CD4-positive, alpha-beta T cell treated with Interleukin-6 for 4 hours (primary cell): ENCODE measurements at places on chromosomes 11 and 22.
A peak's percentile ranks its signal among the peaks of the same experiment; 100 is the strongest.

- no peak for DNase-seq
Measured at GRCh38 chr11:128359515-128359914, 227.8 kb downstream of the ETS1 start.

GRCh38 chr11:75383246-75383645 lies 16.1 kb upstream of the RPS3 start:
- peak; percentile 72 for DNase-seq

DNA sequence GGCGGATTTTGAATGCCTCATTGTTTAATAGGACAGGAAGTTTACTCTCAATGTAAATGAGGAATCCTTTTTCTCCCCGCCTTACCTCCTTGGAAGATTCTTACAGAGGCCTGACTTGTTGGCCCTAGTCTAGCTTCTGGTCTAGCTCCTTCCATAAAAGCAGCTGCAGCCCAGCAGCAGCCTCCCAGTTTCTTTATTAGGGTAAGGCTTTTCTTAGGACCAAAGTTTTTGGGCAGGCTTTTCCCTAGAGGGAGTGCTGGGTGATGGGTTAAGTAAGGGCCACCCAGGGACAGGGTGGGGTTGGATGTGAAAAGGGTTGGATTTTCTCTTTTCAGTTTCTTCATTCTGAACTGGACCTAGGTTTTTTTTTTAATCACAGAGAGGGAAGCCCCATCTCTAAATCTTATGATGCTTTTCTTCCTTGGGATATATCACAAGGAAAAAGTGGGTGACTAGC lies 49.7 kb downstream of the LIF start:
- no peak for DNase-seq

GRCh38 chr11:78290293-78291176 lies 101.8 kb downstream of the USP35 start:
- no peak for DNase-seq

GRCh38 chr11:131137046-131137445 lies 220.8 kb upstream of the SNX19 start:
- DNase-seq: no peak

- DNase-seq: no peak
Measured at GRCh38 chr11:120431633-120432032, 79.9 kb upstream of the GRIK4 start.

DNA sequence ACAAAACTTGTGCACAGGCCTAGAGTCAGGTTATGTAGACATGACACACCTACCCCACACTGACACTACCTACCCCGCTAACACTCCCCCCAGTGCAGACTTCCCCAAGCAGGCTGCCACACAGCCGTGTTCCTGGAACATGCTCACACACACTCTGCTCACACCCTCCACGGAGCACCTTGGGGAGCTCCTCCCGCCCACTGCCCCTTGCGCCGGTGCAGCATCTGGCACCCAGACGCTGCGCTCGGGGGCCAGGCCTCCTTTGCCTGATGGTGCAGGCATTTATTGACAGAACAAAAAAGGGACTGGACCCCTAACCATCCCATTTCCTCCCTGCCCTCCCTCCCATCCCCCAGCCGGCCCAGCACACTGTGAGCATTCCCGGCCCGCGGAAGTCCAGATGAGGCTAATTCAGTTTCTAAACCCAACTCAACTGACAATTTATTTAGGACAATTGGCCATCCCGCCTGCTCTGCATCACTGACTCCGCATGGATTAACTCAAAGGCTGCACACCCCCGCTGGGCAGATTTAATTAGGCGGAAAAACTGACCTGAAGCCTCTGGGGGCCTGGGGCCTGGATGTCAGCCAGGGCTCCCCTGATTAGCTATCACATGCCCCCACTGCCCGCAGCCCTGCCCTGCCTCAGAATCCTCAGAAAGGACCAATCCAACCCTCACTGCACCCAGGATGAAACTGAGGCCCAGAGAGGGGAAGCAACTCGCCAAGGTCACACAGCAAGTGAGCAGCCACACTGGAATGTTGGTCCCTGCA lies 30.1 kb downstream of the KCNC1 start:
- no peak for DNase-seq

- DNase-seq: no peak
Measured at GRCh38 chr11:74288161-74288560, 23.3 kb downstream of the P4HA3 start.

- DNase-seq: no peak
Measured at GRCh38 chr22:33932997-33933396, 12.7 kb upstream of the LARGE1 start.

- DNase-seq: no peak
Measured at GRCh38 chr11:44760477-44760872, 33.7 kb downstream of the TSPAN18 start.

DNA sequence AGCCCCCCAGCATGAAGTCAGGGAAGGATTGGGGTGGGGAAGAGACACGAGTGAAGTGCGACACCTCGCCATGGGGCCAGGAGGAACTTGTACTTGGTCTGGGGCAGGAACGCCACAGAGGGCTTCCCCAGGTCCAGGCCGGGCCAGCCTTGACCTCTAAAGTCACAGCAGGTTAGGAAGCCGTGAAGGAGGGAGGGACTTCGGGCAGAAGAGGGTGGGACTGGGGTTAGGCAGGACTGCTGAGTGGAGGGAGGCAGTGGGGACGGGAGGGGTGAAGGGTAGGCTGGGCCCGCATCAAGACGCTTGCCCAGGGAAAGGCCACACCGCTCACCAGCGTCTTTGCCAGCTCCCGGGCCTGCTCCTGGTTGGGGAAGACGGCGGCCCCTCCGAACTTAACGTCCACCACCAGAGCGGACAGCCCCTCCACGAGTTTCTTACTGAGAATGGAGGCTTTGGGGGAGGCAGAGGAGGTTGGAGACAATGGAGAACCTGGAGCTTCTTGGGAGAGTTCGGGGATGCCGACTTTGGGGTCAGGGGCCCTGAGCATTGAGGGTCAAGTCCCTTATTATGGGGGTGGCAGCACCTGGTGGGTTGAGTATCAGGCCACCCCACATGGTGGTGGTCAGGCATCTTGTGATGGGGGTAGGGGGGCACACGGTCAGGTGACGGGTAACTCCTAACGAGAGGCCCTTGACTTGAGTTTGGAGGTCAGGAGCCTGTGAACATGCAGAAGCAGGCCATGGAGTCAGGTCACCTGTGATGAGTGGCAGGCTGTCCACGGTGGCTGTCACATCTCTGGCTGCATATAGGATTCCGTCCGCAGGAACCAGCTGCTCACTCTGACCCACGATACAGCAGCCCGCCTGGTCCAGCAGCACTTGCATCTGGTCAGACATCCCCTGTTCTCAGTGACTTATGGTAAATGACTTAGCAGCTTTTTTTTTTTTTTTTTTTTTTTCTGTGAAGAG lies 1.7 kb upstream of the SCO2 start:
- peak; percentile 45 for DNase-seq

- DNase-seq: no peak
Measured at GRCh38 chr22:27748751-27749191, 52.8 kb downstream of the MN1 start.

- DNase-seq: no peak
Measured at GRCh38 chr11:87374038-87374807, 336.5 kb downstream of the TMEM135 start.

DNA sequence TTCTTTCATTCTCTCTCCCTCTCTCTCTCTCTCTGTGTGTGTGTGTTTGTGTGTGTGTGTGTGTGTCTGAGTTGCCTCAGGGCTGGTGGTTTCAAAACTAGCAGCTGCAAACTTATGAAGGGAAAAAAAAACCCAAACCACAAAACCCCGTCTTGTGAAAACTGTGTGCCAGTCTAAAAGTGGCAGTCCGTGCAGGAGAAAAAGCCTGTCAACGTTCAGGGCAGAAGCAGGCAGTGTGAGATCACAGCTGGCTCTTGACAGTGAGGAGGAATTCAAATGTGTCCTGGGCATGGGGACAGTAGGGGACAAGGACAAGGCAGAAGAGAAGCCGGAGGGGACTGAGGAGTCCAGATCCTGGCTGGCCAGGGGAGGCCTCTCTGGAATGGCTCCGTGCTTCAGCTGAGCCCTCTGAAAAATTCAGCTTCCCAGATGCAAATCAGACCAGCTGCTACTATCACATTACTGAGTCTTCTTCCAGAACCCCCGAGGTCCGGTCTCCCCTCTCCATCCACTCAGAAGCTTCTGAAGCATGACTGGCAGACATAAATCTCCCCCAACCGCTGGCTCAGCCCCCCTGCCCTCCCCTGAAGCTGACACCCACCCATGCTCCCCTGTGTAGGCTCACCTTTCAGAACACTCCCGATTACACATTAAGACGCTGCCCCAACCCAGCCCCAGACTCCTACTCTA lies 31.9 kb downstream of the FLI1 start:
- DNase-seq: peak; percentile 71

GRCh38 chr22:30195245-30196140 lies 51.1 kb downstream of the LIF start:
- DNase-seq: no peak

GRCh38 chr22:42635531-42635930 lies 4.9 kb downstream of the ATP5MGL start:
- DNase-seq: no peak

DNA sequence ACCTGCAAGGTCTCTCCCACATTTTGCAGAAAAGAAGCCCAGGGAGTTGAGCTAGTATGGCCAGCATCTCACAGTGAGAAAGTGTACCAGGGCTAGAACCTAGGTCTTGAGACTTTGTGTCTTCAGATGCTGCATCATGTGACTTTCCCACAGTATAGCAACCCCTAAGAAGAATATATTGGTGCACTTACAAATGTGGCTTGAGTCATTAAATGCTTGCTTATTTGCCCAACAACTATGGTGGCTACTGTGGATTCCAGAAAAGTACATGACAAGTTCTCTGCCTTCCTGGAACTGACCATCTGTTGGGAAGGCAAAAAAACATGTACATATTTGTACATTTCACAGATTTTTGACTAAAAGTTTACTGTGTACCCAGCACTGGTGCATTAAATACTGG lies 55.0 kb downstream of the POLD3 start:
- no peak for DNase-seq

DNA sequence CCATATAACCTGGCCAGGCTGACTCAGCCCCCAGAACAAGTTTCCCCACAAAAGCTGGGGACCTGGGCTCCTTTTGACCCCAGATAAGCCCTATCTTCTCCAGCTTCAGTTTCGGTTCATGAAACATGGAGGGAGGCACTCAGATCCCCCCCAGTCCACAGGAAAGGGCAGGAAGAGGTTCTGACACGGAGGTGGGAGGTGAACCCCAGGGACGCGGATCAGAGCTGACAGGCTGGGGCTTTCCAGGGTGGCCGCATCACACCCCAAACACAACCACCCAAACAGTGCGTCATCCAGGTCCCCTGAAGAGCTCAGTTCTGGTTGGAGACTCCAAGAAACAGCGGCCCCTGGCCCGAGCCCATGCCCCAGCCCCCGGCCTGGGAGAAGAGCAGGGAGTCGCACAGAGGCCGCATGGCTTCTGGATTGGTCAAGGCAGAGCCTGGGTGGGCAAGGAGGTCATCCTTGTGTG lies 44.3 kb upstream of the A4GALT start:
- no peak for DNase-seq

GRCh38 chr11:114832532-114833125 lies 154.3 kb downstream of the NXPE2 start:
- DNase-seq: no peak

- no peak for DNase-seq
Measured at GRCh38 chr11:93741882-93742226, 382 bp downstream of the C11orf54 start.

GRCh38 chr11:30291331-30291730 lies 31.6 kb upstream of the ARL14EP start:
- DNase-seq: no peak

- no peak for DNase-seq
Measured at GRCh38 chr11:64619196-64619595, 28.2 kb downstream of the SLC22A12 start.

DNA sequence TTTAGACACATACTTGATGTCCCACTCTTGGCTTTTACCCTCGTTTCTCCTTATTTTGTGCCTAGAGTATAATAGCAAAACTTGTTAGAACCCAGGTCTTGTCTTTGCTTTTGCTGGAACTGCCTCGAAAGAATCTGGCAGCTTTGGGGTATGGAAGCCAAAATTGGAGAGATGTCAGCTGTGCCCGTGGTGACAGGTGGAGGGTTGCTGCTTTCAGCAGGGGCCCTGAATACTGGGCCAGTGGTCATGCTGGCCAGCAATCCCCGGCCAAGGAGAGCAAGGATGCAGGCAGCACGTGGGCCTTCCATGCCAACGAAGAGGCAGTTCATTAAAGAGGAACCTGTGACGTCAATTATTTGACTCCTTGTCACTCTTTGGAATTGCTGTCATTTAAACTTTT lies 181.1 kb downstream of the HIPK3 start:
- no peak for DNase-seq

- no peak for DNase-seq
Measured at GRCh38 chr11:43790444-43790794, 90.2 kb upstream of the ALKBH3 start.

DNA sequence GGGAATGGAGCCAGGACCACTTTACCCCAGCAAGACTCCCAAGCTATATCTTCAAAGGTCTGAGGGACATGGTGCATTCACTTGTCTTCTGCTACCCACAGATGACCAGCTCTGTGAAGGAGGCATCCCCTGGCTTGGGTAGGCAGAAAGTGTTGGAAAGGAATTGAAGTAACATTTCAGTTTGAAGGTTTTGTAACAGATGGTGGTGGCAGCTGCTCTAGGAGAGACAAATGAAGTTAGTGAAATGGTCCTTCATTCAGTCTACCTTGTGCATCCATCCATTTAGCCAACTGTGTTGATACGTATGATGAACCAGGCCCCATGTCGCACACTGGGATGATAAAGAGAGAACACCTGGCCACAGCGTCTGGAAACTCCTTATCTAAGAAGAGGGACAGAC lies 140.5 kb downstream of the COMMD9 start:
- DNase-seq: no peak

- no peak for DNase-seq
Measured at GRCh38 chr11:1205987-1206331, 16.9 kb upstream of the MUC5B start.

DNA sequence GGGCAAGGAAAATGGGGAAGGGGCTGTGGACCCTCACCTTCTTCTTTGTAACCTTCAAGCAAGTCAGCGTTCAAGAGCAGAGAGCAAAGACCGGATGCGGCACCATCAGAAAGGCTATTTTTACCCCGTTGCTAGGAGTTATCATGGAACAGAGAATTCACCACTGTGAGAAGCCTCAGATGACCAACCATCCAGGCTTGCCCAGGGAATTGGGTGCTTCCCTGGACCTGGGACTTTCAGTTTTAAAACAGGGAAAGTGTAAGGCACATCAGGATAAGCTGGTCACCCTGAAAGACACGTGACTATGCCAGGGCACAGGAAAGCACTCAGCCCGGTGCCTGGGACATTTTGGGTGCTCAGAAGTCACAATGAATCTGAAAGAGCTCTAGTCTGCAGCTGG lies 10.4 kb downstream of the GALNT18 start:
- no peak for DNase-seq

DNA sequence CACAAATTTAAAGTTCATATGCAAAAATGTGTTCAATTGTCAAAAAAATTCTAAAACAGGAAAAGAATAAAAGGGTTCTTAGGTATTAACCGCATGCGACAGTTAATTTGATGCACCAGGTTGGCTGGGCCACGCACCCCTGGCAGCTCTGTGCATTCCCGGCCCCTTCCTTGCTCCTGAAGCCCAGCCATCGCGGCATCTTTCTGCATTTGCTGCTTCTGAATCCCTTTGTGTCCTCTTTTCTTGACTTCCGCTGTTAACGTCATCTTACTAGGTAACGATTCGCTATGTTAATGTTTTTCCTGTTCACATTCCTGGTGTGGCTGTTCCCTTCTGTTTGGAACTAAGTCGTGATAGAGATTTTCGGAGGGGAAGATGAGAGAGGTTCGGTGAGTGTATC lies 7.9 kb upstream of the KLHDC7B start:
- DNase-seq: no peak
